ENCODE measurements at places on chromosomes 4 and X.

GRCh38 chr4:156598138-156598681, 373.4 kb downstream of the PDGFC start:
- no peak for DNase-seq
- H3K27me3 ChIP-seq = no peaks in the 10 kb centered on the region
- no peak overlapping the region for H3K27ac ChIP-seq
- no peak overlapping the region for H3K4me3 ChIP-seq
- no peaks in the 10 kb centered on the region for H3K36me3 ChIP-seq

- H3K4me3 ChIP-seq = no peak overlapping the region
- peaks cover 7% of the 10 kb centered on the region for H3K27me3 ChIP-seq
- H3K4me1 ChIP-seq = no peaks in the 10 kb centered on the region
- H3K27ac ChIP-seq = no peak overlapping the region
These were observed 24.6 kb upstream of the COX7B2 start for GRCh38 chr4:46933686-46934085.

DNA sequence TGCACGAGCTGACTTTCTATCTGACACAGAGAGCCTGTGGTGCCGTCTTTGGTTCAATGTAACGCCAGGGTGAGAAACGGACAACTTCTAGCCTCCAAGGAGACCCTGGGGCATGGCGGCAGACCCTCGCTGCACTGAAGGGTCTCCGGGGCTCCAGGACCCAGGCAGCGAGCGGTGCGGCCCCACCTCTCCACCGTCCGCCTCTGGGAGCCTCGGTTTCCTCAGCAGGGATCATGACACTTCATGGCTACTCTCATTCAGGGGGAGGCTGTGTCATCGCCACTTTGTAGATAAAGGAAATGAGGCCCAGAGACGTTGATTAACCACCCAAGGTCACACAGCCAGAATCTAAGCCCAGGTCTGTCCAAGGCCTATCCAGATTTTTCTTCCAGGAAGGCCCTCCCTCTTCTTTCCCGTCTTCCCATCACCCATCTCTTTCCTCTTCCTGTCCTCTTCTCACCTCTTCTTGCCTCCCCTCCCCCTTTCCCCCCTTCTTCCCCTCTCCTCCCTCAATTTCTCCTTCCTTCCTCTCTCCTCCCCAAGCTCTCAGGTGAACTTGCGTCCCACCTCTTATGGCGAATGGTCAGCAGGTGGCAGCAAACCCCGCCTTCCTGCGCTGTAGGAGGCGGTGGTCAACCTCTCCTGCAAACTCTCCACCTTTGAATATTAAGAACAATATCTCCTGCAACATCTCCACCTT, 69.3 kb upstream of the HMX1 start:
- no peak for DNase-seq
- no peak overlapping the region for H3K27ac ChIP-seq
- H3K4me1 ChIP-seq = no peaks in the 10 kb centered on the region

DNA sequence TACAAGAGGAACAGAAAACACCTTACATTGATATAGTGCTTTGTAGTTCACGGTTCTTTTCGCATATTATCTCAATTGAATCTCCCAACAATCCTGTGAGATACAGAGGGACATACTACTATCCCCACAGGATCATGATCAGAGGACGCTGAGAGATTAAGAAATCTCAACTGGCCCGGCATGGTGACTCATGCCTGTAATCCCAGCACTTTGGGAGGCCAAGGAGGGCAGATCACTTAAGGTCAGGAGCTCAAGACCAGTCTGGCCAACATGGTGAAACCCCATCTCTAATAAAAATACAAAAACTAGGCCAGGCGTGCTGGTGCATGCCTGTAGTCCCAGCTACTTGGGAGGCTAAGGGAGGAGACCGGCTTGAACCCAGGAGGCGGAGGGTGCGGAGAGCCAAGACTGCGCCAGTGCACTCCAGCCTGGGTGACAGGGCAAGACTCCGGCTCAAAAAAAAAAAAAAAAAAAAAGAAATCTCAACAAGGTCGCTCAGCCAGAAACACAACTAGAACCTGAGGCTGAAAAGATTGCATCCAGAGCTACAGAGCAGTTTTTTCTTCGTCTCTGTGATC, 7.4 kb downstream of the APOO start:
- H3K27me3 ChIP-seq = no peaks in the 10 kb centered on the region
- no peaks in the 10 kb centered on the region for H3K36me3 ChIP-seq
- no peak overlapping the region for H3K27ac ChIP-seq
- H3K4me1 ChIP-seq = peaks cover 5% of the 10 kb centered on the region
- DNase-seq = no peak

- H3K4me3 ChIP-seq = no peak overlapping the region
- DNase-seq = no peak
- H3K36me3 ChIP-seq = peaks cover 40% of the 10 kb centered on the region
- H3K27ac ChIP-seq = no peak overlapping the region
- H3K4me1 ChIP-seq = no peaks in the 10 kb centered on the region
- no peaks in the 10 kb centered on the region for H3K27me3 ChIP-seq
These were observed 72.4 kb upstream of the MSANTD1 start for GRCh38 chr4:3176367-3177229.

DNA sequence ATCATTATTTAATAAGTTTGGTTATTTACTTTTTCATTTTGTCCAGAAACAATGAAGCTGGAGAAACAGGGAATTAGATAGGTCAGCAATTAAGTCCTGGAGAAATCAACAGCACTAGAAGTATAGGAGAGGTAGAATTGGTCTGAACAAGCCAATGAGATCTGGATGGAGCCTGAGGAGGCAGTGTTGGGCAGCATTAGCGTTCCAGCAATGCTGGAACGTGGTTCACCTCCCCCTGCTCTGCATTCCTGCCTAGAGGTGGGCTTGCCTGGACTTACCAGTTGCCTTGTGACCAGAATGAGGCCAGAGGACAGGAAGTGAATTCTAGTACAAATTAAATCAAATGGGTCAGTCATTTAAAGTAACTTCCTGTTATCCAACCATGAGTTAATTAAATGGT, 4.6 kb downstream of the RASSF6 start:
- H3K27ac ChIP-seq = no peak overlapping the region
- H3K36me3 ChIP-seq = no peaks in the 10 kb centered on the region
- DNase-seq = no peak
- H3K4me3 ChIP-seq = no peak overlapping the region

DNA sequence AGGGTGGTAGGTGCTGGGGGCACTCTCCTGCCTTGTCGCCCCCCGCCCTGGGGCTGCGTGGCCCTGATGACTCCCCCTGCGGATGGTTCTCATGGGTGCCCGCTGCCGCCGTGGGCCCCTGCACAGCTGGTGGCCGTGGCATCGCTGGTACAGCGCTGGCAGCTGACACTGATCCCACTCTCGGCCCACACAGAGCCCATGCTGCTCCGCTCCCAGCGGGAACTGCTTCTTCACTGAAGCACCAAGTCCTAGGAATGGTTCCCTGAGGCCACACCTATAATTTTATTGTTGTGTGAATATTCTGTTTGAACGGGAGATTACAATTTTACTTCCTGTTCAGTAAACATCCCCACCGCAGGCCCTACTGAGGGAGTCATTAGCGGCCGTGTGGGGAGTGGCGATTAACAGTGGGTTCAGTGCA, 138.6 kb upstream of the NKX1-1 start:
- peaks cover 6% of the 10 kb centered on the region for H3K4me1 ChIP-seq
- no peak overlapping the region for H3K27ac ChIP-seq
- no peaks in the 10 kb centered on the region for H3K36me3 ChIP-seq
- H3K27me3 ChIP-seq = peaks cover 4% of the 10 kb centered on the region
- DNase-seq = no peak

GRCh38 chrX:115399306-115399705, 109.8 kb downstream of the LUZP4 start:
- H3K4me1 ChIP-seq = no peaks in the 10 kb centered on the region
- no peaks in the 10 kb centered on the region for H3K27me3 ChIP-seq
- H3K36me3 ChIP-seq = no peaks in the 10 kb centered on the region
- no peak for DNase-seq
- H3K4me3 ChIP-seq = no peak overlapping the region

GRCh38 chr4:19739101-19739651, 512.5 kb upstream of the SLIT2 start:
- no peaks in the 10 kb centered on the region for H3K4me1 ChIP-seq
- no peaks in the 10 kb centered on the region for H3K36me3 ChIP-seq
- H3K27me3 ChIP-seq = no peaks in the 10 kb centered on the region
- H3K4me3 ChIP-seq = no peak overlapping the region

GRCh38 chr4:123896446-123897071, 500.0 kb downstream of the SPRY1 start:
- no peaks in the 10 kb centered on the region for H3K36me3 ChIP-seq
- H3K27ac ChIP-seq = no peak overlapping the region

DNA sequence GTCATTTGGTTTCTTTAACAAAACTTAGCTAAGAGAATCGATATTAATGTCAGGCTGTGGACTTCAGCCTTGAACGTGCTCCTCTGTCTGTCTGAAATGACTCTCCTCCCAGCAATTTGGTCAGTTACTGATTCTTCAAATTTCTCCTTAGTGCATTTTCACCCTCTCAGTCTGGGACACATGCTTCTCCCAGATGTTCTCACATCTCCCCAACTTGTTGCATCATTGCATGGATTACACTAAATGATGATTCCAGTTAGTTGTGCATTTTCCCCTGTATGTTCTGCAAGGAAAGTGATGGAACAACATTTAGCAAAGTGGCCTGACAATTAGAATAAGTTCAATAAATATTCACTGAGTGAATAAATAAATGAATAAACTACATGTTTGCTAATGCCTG, 94.4 kb downstream of the NLGN4X start:
- no peak for DNase-seq
- H3K4me3 ChIP-seq = no peak overlapping the region
- H3K4me1 ChIP-seq = no peaks in the 10 kb centered on the region
- H3K36me3 ChIP-seq = no peaks in the 10 kb centered on the region
- no peak overlapping the region for H3K27ac ChIP-seq

DNA sequence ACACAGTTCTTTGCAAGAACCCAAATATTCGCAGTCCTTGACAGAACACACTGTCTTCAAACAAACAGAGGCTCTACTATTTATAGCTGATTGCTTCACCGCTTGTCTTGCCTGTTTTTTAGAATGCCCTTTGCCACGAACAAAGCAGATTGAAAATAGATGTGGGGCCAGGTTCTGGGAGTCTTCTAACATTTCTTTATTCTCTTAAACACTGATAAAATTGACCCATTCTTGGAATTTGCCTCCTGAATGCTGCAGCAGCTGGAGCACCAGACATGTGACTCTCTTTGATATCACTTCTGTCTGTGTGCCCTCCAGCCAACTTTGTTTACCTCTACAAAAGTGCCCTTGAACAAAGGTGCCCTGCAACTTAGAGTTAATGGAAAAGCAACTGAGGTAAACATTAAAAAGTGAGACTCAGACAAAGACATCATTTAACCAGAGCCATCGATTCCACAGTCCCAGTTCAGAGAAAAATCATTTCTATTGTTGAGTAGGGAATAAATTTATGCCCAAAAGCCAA, 64.2 kb upstream of the SPP1 start:
- peaks cover 14% of the 10 kb centered on the region for H3K27me3 ChIP-seq
- H3K4me1 ChIP-seq = no peaks in the 10 kb centered on the region
- no peak overlapping the region for H3K27ac ChIP-seq
- no peak for DNase-seq

GRCh38 chr4:123555807-123556273, 159.2 kb downstream of the SPRY1 start:
- no peaks in the 10 kb centered on the region for H3K36me3 ChIP-seq
- H3K4me3 ChIP-seq = no peak overlapping the region
- H3K27me3 ChIP-seq = peaks cover 13% of the 10 kb centered on the region

- DNase-seq = no peak
- no peak overlapping the region for H3K4me3 ChIP-seq
- no peaks in the 10 kb centered on the region for H3K4me1 ChIP-seq
- no peak overlapping the region for H3K27ac ChIP-seq
- no peaks in the 10 kb centered on the region for H3K27me3 ChIP-seq
These were observed 882.9 kb downstream of the RPA4 start for GRCh38 chrX:97766501-97767095.
